ENCODE measurements at places on chromosomes 5 and 9.

DNA sequence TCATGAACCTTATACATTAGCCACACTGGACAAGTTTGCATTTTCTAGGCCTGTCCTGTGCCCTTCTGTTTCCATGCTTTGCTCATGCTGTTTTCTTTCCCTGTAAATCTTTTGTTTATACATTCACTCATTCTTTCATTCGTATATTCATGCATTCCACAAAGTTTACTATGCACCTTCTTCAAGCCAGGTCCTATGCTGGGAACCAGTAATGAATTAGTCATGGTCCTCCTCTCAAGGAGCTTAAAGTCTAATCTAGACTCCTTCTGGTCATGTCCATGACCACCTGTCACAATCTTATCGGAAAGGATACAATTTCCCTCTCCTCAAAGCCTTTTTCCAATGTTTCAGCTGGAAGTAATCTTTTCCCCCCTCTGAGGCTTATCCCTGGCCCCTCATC is 9.1 kb upstream of the XPA start:
- DNase-seq = no peak

DNA sequence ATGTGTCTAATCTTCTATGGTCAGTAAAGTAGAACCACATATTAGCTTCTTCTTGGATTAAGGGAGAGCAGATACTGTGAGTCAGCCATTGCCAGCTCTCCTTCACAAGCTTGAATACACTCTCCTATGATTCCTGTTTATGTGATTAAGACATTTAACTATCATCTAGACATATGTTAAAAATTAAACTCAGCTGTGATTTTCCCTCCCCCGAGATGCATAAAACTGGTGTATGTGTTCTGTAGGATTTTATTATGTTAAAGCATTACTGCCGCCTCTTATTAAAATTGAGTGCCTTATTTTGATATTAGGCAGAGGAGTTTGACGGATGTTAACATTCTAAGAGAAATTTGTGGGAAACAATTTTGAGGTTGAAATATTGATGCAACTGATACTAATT is 114.6 kb downstream of the ACTBL2 start:
- no peak for DNase-seq

DNA sequence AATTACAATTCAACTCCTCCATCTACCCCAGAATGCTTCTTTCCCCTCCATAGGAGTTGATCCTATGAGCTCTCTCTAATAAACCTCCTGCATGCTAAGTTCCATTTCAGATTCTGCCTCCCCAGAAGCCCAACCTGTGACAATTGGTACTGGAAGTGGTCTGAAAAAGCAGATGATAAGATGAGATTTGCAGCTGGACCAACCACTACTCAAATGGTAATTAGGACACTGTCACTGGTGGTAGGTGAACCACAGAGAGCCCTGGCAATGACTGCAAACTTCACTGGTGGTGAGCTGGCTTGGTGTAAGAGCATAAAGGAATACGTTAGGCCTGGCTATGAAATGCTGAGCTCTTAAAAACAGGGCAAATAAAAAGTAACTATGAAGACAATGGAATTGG is 112.6 kb downstream of the ESM1 start:
- no peak for DNase-seq

- no peak for DNase-seq
Measured at GRCh38 chr9:133995012-133995896, 3.1 kb upstream of the VAV2 start.

DNA sequence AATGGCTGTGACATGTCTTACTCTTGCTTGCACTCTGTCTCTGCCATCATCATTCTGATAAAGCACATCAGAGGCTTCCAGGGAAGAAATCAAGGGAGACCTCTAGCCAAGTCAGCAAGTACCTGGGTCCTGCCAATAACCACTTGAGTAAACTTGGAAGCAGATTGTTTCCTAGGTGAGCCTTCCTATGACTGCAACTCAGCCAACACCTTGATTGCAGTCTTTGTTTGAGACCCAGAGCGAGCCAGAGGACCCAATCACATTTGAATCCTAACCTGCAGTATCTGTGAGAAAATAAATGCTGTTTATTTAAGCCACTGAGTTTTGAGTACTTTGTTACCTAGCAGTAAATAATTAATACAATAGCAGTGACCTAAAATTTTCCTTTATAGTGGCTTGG is 356.8 kb upstream of the CHD1 start:
- no peak for DNase-seq

DNA sequence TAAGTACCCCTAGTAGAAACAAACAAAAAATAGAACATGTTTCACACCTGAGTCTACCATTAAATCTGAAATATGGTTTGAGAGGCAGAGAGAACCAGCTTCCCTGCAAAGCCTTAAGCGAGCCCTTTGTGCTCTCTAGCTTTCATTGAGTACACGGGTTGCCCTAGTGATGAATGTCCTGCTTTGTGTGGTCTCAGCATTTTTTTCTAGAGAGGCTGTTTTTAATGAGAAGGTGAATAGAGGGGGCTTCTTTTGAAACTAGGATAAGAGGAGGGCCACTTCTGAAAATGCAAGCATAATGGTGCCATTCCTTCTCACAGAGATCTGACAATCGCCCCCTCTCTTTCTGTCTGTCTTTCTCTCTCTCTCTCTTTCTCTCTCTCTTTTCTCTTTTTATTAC is 131.3 kb downstream of the MACIR start:
- no peak for DNase-seq

DNA sequence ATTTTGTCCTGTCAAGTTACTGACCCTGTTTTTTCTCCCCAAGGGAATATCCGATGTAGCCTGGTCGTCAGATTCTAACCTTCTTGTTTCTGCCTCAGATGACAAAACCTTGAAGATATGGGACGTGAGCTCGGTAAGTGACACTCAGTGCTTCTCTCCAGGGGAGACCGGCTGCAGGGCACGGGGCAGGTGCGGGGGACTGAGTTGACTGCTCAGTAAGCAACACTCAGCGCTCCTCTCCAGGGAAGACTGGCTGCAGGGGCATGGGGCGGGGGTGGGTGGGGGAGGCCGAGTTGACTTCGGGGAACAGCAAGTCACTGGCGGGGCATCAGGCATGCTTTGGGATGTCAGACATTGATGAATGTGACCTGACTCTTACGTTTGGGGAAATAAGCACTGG is 6.0 kb downstream of the WDR5 start:
- no peak for DNase-seq

Data from activated CD4-positive, alpha-beta T cell treated with anti-CD3 and anti-CD28 coated beads for 1 hour (primary cell).